ENCODE measurements at places on chromosomes 6 and 20.

GRCh38 chr6:51793393-51793792 lies 294.0 kb downstream of the PKHD1 start:
- no peak for DNase-seq
- no peak overlapping the region for H3K27ac ChIP-seq
- H3K4me1 ChIP-seq: no peaks in the 10 kb centered on the region
- H3K4me3 ChIP-seq: no peak overlapping the region
- H3K36me3 ChIP-seq: 0 out of 2 replicates have a peak, but pooled peaks cover 6% of the 10 kb centered on the region

- no peak for DNase-seq
- H3K4me1 ChIP-seq: peaks cover 61% of the 10 kb centered on the region
- no peaks in the 10 kb centered on the region for H3K36me3 ChIP-seq
- H3K27ac ChIP-seq: no peak overlapping the region
- H3K4me3 ChIP-seq: no peak overlapping the region
These were observed 73.5 kb upstream of the PTPN1 start for GRCh38 chr20:50436696-50437095.

DNA sequence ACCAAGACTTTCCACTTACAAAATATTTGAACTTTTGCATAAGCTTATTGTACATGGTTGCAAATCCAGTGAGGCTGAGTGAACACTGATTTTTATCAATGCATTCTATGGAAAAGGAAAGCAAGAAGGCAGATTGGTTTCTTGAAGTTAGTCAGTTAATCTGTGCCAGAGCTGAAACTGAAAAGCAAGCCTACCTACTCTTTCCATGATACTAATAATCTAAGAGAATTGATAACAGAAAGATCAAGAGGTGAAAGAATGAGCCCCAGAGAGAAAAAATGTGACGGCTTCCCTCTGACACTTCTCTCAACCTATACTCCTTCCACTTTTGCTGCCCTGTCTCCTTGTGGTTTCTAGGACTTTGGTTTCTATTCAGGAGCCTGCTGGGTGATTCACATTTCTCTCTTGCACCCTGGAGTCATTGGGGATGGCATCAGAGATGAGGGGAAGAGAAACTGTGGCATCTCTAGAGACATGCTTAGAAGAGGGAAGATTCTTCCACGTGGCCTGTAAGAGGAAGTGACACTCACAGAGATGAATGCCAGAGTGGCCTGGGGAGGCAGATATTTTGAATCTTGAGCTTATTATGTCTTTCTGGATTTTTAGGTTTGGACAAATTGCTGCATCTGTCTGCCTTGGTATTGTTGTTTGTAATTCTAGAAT lies 158.6 kb upstream of the RIMS1 start:
- H3K4me1 ChIP-seq: peaks cover 26% of the 10 kb centered on the region
- DNase-seq: no peak
- H3K36me3 ChIP-seq: no peaks in the 10 kb centered on the region
- peaks cover 7% of the 10 kb centered on the region for H3K27me3 ChIP-seq

DNA sequence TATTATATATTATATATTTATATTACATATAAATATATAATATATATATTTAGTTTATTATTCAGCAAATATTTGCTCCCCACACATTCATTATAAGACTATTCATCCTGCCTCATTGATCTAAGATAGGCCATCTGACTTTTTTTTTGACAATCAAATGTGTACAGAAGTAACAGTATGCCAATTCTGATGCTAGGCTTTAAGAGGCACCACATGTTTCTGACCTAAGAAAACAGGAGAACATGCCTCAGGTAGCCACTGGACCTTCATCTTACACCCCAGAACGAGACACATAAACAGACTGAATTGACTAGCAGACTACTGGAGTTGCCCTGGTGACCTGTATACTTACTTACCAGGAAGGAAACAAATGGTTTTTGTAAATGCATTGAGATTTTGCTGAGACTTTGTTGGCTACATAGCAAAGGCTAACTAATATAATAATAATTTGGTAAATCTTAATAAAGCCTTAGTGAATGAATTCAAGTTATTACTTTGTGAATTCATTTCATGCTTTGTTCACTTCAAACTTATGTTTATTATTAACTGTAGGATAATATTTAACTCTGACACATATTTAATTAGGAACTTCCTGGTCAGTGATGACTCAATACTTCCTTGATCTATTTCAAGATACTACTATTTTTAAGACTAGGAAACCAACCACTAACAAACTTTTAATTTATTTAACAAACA lies 13.4 kb upstream of the MYO6 start:
- no peaks in the 10 kb centered on the region for H3K36me3 ChIP-seq
- H3K4me3 ChIP-seq: no peak overlapping the region
- DNase-seq: peak; percentile 29
- H3K4me1 ChIP-seq: peaks cover 9% of the 10 kb centered on the region

GRCh38 chr6:154800338-154800737 lies 67.1 kb downstream of the SCAF8 start:
- H3K4me3 ChIP-seq: no peak overlapping the region
- no peak overlapping the region for H3K27ac ChIP-seq
- peaks cover 4% of the 10 kb centered on the region for H3K27me3 ChIP-seq
- DNase-seq: no peak
- no peaks in the 10 kb centered on the region for H3K4me1 ChIP-seq
- H3K36me3 ChIP-seq: peaks cover 24% of the 10 kb centered on the region

DNA sequence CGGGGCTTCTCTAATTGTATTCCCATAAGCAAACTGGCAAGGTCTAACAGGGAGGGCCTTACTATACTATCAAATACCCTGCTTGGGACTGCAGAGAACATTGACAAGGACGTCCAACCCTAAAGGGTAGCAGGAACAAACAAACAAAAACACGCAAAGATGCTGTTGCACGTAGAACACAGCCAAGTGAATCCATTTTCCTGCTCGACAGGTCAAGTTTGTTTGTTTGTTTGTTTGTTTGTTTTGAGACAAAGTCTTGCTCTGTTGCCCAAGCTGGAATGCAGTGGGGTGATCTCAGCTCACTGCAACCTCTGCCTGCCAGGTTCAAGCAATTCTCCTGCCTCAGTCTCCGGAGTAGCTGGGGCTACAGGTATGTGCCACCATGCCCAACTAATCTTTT lies 91.3 kb downstream of the ZMYND8 start:
- H3K27ac ChIP-seq: no peak overlapping the region
- no peaks in the 10 kb centered on the region for H3K27me3 ChIP-seq
- no peak overlapping the region for H3K4me3 ChIP-seq
- H3K4me1 ChIP-seq: peaks cover 8% of the 10 kb centered on the region
- H3K36me3 ChIP-seq: peaks cover 29% of the 10 kb centered on the region
- DNase-seq: no peak

DNA sequence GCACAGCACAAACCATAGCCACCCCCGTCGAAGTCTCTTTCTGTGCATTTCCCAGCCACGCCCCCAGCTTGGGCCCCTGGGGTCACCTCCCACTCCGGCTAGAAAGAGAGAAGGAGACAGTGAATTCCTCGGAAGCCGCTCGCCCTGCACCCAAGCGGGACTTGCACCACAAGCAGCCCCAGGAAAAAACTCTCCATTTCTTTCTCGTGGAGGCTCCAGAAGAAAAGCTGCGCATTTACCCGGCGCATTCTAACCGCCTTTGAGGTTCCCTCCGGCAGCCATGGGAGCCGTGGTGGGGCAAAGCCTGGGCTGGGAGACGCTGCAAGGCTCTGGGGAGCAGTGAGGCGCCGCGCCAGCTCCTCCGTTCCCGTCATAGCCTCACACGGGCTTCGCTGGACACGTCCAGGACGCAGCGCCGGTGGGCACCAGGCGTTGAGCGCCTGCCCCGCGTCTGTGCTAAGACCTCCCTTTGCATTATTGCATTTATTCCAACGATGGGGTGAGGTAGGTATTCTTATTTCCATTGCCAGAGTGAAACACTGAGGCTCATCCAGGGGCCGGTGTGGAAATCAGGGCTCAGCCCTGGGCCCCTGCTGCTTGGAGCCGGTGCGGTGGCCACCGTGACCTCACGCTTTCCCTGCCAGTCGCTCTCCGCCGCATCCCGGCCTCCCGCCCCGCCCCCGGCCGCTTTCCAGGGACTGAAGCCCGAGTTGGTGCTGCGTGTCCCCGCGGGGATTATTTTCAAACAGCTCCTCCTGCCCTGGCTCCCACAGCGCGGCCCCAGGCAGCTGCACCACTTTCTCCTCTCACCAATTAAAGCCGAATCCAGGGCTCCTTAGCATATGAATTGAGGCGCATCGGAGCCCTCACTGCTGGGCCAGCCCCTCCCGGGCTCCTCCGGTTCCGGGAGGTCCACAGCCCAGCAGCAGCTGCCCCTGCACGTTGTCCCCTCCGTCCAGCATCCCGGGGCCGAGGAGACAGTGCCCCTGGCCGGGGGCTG lies 148.3 kb upstream of the AFDN start:
- H3K27me3 ChIP-seq: peaks cover 4% of the 10 kb centered on the region
- H3K4me1 ChIP-seq: no peaks in the 10 kb centered on the region
- peaks cover 3% of the 10 kb centered on the region for H3K36me3 ChIP-seq
- H3K27ac ChIP-seq: no peak overlapping the region

- DNase-seq: peak; percentile 37
- H3K36me3 ChIP-seq: peaks cover 13% of the 10 kb centered on the region
- H3K27me3 ChIP-seq: peaks cover 9% of the 10 kb centered on the region
These were observed 25.7 kb upstream of the IGF2R start for GRCh38 chr6:159943101-159943632.

DNA sequence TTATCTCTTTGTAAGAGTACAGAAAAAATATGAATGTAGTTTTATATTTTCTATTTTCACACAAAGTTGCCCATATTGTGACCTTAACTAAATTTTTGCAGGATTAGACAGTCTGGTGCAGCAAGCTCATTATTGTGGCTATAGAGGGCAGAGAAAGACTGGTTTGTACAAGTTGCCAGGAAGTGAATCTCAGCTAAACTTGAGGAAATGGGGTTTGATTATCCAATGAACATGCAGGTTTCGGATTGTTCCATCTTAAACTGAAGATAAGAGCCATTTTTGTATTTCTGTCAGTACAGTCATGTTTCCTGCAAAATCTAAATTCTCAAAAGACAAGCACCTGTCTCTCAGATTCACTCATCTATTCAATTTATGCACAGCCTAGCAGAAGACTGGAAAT lies 390.9 kb downstream of the MMUT start:
- peaks cover 5% of the 10 kb centered on the region for H3K4me1 ChIP-seq
- no peaks in the 10 kb centered on the region for H3K36me3 ChIP-seq
- H3K4me3 ChIP-seq: no peak overlapping the region
- DNase-seq: peak; percentile 22
- H3K27ac ChIP-seq: no peak overlapping the region
- H3K27me3 ChIP-seq: peaks cover 1% of the 10 kb centered on the region

DNA sequence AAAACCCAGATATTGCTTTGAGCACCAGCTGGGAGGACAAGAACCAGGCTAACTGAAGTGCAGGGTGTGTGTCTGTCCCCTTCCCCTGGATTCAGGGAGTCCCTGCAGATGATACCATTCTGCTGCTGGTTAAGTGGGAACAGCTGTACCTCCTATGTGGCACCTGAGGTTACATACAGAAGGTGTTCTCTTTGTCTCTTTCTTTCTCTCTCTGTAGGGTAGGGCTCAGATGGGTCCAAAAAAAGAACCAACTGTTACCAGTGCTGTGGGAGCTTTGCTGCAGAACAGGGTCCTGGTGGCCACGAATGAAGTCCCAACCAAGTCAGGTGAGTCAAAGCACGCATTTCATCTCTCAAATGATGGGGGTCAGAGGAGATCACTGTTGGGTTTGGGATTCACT lies 38.6 kb downstream of the ZC2HC1B start:
- H3K27ac ChIP-seq: no peak overlapping the region
- H3K4me1 ChIP-seq: no peaks in the 10 kb centered on the region
- peaks cover 4% of the 10 kb centered on the region for H3K36me3 ChIP-seq
- no peak overlapping the region for H3K4me3 ChIP-seq

GRCh38 chr6:53358440-53359094 lies 9.8 kb upstream of the ELOVL5 start:
- H3K4me1 ChIP-seq: peaks cover 39% of the 10 kb centered on the region
- peak overlapping the region; percentile 90 for H3K27ac ChIP-seq
- peak overlapping the region; percentile 86 for H3K4me3 ChIP-seq

GRCh38 chr20:3784216-3784853 lies 2.2 kb downstream of the CENPB start:
- peak overlapping the region; percentile 72 for H3K27ac ChIP-seq
- DNase-seq: no peak
- H3K36me3 ChIP-seq: peaks cover 11% of the 10 kb centered on the region
- peaks cover 47% of the 10 kb centered on the region for H3K4me1 ChIP-seq
- H3K27me3 ChIP-seq: peaks cover 2% of the 10 kb centered on the region

DNA sequence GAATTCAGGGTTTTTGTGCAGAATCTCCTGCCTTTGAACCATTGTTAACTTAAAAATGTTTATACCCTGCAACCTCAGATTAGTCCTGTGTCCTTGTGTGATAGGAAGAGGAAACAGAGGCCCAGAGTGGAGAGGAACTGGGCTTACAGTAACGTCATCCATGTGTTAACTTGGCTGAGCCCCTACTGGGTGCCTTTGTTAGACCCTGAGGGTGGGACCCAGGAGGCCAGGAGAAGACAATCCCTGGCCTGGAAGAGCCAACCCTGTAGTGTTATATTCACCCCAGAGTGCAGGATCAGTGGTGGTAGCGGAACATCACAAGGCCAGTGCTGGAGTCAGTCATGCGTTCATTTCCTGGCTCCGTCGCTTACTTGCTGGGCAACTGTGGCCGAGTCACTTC lies 10.6 kb downstream of the MYLK2 start:
- H3K4me1 ChIP-seq: no peaks in the 10 kb centered on the region
- no peak overlapping the region for H3K4me3 ChIP-seq
- H3K36me3 ChIP-seq: no peaks in the 10 kb centered on the region

DNA sequence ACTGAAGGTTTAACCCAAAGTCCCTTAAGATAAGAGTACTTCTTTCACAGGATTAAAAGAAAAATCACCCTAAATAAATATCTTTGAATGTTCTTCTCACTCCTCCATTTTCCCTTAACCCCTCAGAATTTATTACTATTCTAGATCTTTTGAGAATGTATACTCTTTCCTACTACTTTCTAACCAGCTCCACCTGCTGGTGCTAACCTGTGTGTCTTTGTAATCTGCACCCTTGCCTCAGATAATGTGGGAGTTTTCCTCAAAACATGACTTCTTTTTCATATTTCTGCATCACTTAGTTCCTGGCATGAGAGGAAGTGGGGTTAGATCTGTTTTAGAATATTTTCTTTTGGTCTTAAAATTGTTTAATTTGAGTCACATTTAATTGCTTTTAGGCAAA lies 394.2 kb downstream of the BMP2 start:
- H3K4me3 ChIP-seq: no peak overlapping the region
- H3K4me1 ChIP-seq: no peaks in the 10 kb centered on the region
- H3K27me3 ChIP-seq: no peaks in the 10 kb centered on the region
- H3K27ac ChIP-seq: no peak overlapping the region
- no peak for DNase-seq
- no peaks in the 10 kb centered on the region for H3K36me3 ChIP-seq
